ENCODE measurements at places on chromosomes 12 and 14.

DNA sequence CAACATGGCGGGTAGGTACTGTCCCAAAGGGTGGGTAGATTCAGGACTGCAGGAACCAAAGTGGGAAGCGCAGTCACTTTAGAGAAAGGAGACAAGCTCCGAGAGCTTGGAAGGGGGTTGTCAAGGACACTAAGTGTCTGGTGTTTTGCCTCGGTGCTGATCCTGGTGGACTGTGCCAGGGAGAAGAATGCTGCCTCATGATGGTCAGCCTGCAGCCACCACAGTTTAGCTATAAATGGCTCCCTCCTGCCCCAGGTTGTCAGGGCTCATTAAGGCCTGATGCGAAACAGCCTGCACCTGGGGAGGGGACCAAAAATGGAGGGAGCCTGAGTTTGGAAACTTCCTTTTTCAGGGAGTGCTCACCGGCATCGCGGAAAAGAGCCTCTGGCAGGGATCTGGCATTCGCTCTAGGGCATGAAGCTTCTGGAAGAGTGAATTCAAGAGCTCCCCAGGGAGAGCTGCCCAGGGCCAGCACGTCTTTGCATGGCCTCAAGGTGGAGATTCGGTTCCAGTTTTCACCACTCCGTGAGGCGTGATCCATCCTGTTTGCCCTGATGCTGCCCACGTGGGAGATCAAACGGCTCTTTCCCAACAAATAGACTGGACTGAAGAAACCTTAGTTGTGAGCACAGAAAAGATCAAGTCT, 164.0 kb downstream of the FOXN3 start:
- DNase-seq, result no peak

GRCh38 chr14:72855913-72856312, 38.0 kb downstream of the DPF3 start:
- DNase-seq, result peak; percentile 66

GRCh38 chr14:87894920-87895319, 98.1 kb downstream of the GALC start:
- DNase-seq, result no peak

- DNase-seq, result no peak
Measured at GRCh38 chr14:105165134-105165704, 3.4 kb downstream of the JAG2 start.

GRCh38 chr12:6951551-6952120, 480 bp downstream of the PTPN6 start:
- DNase-seq, result no peak

DNA sequence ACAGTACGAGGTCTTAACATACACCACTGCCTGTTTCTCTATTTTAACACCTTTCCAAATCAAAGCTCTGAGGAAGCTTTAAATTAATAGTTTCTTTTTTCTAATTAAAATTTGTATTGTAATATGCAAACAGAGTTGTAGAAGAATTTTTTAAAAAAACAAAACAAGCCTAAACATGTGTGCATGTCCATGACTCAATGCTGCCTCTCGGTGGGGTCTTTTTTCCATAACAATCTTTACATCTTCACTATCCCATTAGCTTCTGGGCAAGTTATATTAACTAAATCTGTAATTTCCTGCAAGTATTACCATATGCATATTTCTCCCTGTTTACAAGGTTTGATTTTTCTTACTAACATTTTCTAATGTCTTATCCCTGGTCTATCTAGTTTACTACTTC, 143.9 kb upstream of the NAV3 start:
- DNase-seq, result no peak

DNA sequence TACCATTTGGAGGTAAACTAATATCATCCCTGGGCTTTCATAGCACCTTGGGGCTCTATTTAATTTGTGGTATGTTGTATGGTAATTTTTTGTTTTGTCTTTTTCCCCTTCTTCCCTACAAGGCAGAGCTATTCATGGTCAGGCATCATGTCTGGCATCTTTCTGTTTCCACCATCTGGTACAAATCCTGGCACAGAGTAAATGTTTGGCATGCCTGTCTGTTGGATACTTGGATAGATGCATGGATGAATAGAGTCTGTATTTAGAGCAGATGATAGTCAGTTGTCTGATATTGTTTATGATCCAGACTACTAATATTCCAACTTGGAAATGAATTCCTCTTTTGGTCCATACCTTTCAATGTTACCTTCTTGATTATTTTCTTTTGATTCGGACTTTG, 139.8 kb downstream of the NEDD1 start:
- DNase-seq, result no peak

GRCh38 chr14:60183741-60184140, 18.5 kb upstream of the DHRS7 start:
- no peak for DNase-seq

DNA sequence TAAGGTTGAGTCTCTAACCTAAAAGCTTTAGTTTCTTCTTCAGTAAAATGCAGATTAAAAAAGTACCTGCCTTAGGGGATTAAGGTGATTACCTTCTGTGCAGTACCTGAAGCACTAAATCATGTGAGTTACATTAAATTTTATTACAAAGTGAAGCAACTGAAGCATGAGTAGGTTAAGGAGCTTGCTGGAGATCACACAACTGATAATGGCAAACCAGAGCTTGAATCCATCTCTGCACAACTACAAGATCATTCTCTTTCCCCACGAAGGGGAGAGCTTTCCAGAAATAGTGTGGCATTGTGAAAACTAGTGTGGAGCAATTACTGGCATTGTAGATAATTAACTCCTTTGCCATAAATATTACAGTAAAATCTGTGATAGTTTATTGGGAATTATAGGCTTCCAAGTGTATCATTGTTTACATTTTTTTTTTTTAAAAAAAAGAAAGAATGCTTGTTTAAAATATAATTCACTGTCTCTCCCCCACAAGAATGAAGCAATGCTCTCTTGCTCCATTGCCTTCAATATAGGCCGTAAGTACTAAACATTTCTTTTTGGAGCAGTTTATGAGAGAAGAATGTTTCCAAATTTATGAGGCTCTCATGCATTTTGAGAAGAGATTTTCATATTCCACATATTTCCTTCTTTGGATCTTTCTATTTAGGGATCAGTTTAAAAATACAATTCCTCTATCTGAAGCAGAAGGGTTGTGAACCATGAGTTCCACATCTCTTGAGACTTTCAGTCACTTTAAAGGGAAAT, 20.5 kb downstream of the SLC38A2 start:
- DNase-seq, result no peak

DNA sequence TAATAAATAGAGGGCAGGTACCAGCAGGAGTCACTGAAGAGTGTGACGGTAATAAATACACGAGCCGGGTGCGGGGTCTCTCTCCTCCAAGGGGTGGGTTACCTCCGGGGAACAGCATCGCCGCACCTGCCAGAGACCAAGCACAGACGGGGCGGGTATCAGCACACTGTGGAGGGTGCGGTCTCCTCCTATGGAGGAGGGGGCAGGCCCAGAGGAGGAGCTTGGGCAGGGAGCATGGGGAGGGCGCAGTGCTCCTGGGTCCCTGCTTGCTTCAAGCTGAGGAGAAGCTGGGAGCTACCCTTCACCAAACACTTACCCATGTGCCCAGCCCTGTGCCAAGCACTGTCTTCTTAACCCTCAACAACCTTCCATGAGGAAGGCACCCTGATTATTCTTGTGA, 12.8 kb downstream of the PGF start:
- DNase-seq, result no peak

DNA sequence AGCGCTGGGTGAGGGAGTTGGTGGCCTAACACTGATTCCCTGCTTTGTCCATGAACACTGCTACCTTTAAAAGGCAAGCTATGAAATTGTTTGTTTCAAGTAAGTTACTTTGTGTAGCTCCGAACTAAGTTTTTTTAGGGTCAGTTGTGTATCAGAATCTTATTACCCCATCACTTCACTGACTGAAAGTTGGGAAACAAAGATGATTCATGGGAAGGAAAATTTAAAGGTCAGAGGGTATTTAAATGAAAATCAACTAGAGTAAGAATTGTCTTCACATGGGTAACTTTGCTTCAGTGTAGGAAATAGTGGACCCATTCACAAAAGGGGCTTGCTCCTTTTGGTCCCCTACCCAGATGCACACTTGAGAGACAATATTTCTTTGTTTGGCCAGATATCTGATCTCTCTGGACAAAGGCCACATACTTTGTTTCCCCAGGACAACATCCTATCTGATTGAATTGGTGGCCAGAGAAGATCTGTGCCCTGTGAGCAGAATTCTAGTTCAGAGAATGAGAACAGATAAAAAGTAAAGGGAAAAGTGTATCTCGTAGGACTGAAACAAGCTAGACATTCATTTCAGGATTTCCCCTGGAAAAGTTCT, 53.5 kb downstream of the RAB35 start:
- DNase-seq, result no peak

DNA sequence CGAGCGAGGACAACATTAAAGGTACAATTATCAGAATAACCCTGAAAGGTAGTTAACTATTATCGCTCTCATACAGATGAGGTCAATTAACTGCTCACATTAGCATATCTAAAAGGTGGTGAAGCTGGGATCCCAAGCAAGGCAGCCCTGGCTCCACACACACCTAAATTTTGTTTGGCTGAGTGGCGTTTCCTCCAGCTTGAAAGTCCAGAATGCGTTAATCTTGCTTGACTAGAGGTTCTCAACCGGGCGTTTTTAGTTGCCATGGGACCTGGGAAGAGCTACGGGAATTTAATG, 531 bp downstream of the DLGAP5 start:
- DNase-seq, result peak; percentile 5

DNA sequence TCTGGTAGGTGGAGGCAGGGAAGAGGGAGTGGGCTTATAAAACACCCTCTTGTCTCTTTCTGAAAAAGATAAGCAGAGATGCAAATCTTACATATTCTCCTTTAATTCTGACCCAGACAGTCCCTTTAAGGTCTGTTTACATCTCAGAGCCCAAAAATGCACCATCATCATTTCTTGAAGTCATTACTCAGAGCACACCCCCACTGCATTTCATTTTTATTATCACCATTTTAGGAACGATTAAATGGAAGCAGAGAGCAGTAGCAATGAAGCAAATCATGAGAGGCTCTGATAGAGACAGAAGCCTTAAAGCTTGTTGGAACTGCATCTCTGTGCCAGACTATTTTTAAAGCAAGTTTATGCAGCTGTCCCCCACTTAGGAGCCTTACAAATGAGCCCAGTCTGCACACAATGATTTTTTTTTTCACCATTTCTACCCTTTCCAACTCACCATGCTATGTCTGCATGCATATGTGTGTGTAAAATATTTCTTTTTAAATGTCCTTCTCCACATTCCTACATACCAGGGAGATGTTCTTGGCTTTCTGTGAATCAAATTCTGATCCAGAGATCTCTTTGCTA, 311.0 kb downstream of the GRIN2B start:
- no peak for DNase-seq

GRCh38 chr14:22533057-22533704, 55.8 kb downstream of the DAD1 start:
- no peak for DNase-seq

DNA sequence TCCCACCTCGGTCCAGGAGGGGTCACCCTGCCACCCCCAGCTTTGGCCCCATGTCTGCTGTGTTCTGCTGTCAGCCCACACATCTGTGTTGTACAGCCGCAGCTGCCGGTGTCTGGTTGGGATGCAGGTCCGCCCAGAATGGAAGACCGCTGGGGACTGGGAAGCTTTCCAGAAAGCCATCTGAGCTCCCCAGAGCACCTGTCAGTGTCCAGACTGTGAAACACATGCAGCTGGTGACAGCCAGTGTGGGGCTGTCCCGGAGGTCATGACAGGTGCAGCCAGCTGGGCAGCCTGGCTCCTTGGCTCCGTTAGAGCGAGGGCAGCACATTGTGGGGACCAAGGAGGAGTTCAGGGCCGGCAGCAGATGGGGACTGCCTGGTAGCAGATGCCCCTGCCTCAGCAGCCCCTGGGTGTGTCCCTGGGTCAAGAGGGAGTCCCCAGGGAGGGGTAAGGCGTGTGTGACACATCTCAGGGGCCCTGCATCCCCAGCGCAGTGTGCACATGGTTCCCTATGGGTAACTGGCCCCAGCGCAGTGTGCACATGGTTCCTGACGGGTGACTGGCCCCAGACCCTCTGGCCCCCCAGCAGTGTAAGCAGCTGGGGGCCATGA, 16.4 kb downstream of the CEP170B start:
- no peak for DNase-seq

DNA sequence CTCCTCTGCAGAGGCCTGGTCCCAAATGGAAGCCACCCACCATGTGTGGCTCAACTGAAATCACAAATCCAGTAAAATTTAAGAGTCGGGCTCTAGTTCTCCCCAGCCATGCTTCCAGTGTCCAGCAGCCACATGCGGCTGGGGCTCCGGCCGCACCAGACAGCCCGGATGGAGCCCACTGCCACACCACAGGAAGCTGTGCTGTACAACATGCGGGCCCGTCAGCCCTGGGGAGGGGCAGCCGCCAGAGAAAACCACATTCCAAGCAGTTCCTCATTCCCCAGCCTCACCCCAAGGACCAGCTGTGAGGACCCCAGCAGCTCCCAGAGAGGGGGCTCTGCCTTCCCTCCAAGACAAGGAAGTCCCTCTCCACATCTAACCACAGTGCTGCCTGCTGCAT, 135.0 kb downstream of the NCOR2 start:
- DNase-seq, result no peak

DNA sequence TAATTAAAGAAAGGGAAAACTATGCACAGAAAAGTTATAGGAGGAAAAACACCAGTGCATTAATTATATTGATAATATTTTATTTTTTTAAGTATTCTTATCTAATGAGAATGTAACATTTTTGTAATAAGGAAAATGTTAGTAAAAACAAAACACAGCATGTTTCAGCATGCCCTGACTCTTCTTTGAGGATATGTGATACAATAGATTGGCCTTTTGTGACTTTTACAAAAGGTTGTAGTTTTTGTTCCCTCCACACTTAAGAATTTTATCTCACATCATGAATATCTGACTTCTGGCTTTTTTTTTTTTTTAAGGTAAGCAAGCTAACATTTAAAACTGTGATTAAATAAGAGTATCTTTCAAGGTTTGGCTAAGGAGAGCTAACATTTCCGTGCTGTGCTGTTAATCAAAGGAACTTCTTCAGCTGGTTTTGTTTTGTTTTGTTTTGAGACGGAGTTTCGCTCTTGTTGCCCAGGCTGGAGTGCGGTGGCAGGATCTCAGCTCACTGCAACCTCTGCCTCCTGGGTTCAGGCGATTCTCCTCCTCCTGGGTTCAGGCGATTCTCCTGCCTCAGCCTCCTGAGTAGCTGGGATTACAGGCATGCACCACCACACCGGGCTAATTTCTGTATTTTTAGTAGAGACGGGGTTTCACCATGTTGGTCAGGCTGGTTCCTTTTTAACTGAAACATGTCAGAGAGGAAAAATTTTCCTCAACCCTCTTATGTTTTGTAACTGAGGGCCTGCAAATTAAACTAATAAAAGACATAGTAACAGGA, 30.8 kb upstream of the RESF1 start:
- DNase-seq, result no peak

- no peak for DNase-seq
Measured at GRCh38 chr12:120861074-120861795, 42.9 kb downstream of the SPPL3 start.

DNA sequence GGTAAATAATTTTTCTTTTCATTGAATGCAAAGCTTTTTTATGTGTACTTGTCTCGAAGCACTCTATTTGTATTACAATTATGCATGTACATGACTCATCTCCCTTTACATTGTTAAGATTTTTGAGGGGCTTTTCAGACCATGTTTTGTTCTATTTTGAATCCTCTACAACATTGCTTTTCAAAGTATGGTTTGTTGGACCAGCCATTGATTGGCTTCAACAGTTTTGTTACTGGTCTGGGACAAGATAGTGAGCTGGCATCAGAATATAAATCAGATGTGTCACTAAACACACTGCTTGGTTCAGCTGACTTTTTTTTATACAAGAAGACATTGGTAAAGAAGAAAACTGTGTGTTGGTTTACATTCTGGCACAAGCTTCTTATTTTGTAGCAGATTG, 122.3 kb downstream of the MON2 start:
- DNase-seq, result no peak
